Esophagus mucosa (tissue), 1 donor: ENCODE measurements at places on chromosomes 16 and 17. TPM values are rescaled to one million over a fixed set of nuclear protein-coding genes. Genes with fewer than 3 reads are reported as not detected.
A peak's percentile ranks its signal among the peaks of the same experiment; 100 is the strongest.

LDHD gene
- total RNA-seq = 9.2 TPM

DNAJA2 gene
- 44.6 TPM for total RNA-seq

FBXW10 gene
- 0.16 TPM for total RNA-seq

CEP295NL gene
- total RNA-seq = 1.7 TPM

GRCh38 chr17:75570772-75571171 lies 16.8 kb upstream of the MYO15B start:
- no peak for ATAC-seq

DNA sequence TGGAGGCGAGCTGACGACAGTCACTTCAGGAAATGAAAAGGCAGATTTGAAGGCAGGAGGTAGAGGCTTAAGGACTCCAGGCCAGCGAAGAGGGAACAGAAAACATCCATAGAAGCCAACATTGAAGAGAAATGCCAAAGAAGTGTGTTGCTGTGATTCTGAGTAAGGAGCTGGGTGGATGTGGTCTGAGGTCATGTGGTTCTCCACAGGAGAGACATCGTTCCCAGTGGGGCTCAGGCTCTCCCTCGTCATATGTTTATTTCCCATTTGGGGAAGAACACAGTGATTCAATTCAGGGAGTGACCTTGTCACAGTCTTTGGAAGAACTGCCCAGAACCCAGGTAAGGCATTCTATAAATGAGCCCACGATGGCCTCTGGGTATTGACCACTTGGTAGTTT lies 6.6 kb upstream of the PMP22 start:
- ATAC-seq = no peak

DNA sequence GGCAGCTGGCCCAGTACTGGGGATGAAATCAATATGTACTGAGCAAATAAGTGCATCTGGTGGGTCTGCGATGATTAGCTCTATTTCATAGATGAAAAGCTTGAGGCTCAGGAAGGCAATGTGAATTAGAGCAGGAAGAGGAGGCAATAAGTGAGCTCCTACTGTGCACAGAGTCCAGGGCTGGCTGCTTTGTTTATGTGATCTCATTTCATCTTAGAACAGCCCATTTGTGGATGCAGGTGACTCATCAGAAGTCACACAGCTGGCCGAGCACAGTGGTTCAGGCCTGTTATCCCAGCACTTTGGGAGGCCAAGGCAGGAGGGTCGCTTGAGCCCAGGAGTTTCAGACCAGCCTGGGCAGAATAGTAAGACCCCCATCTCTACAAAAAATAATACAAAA lies 7.1 kb downstream of the TMEM114 start:
- ATAC-seq = no peak

DNA sequence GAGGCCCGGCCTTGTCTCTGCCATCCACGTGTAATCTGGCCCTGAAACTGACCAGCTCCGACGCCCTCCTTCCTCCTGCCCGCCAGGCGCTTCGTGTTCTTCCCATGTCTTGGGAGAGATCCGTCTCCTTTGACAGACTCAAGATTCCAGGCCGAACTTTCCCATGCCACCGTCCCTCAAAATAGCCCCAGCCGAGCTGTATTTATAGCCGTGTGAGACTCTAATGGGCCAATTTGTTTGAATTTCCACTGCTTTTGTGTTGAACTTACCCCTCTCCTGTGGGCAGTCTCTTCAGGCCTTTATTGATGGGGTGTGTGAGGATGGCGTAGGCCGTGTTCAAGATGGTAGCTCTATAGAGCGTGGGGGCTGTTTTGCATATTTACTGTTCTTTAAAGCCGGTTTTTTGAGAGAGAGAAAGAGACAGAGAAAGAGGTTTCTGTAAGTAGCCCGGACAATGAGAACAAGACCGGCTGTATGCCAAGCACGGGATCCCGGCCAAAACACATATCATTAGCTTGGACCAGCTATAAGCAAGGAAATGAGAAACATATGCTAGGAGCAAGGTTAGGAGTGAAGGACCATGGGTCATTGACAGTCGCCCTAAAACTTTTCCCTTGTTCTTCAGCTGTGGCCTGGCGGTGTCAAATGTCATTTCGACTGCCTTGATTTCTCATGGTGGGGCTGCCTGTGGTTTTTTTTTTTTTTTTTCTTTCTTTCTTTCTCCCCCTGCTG lies 124.5 kb upstream of the ZFHX3 start:
- ATAC-seq = peak; percentile 26

DNA sequence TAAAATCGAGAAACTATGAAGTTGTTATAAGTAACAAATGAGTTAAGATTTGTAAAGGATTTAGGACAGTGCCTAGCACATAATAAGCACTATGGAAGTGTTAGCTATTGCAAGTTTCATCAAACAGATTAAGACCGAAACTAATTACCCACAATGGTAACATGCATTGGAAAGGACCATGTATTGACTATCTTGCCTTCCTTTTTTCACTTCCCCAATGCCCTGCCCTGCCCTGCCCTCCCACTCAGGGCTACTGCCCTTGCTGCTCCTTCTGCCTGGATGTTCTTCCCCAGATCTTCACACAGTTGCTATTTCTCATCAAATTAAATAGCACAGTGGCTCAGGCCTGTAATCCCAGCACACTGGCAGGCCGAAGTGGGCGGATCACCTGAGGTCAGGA lies 202.1 kb upstream of the PSMD7 start:
- no peak for ATAC-seq

- peak; percentile 67 for ATAC-seq
Observed at GRCh38 chr16:74926805-74927204, 58.1 kb downstream of the WDR59 start.

- ATAC-seq = no peak
Observed at GRCh38 chr17:44793885-44794842, 35.4 kb downstream of the ADAM11 start.

DNA sequence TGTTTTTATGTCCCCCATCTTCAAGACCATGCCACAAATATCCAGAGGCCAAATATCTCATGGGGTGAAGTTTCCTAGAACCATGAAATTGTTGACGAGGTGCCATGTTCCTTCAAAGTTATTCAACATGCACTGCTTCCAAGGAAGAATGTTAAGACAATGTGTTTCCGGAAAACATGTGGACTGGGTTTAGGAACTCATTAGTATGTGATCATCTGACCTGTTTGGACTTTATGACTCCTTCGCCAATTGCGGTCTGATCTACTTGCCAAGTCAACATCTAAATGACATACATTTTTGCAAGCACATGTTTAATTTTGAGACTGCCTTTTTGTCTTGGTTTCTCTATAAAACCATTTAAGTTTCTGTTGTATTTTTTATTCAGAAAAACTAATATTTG lies 234.8 kb downstream of the MAF start:
- no peak for ATAC-seq

- peak; percentile 26 for ATAC-seq
Observed at GRCh38 chr17:64107500-64108236, 22.3 kb downstream of the ERN1 start.

DNA sequence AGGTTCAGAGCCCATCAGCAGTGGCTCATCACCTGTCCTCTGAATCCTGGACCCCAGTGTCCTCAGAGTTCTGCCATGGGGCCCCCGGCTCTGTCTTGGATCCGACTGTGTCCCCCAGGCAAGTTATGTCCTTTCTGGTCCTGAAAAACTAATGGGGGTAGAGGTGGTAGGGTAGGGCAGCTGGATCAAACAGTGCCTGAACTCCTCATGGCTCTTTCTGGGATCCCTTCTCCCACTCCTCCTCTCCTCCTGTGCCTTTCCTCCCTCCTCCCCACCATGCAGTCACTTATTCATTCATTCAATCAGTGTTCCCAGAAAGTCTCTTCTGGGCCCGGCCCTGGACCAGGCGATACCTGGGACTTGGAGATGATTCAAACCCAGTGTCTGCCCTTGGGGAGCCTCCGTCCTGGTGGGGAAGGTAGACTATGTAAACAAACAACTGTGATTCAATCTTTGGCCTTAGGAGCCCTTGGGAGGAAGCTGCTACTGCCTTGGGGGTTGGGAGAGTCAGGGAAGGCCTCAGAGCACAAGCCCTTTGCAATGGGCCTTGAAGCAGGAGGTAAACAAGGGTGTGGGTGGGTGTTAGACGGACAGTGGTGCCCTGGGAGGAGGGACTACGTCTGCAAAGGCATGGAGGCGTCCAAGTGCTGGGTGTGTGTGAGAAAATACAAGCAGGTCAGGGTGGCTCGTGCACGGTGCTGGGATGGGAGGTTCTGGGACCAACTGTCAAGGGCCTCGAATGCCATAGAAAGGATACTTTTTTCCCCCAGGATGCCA lies 6.4 kb upstream of the FAM83G start:
- ATAC-seq = peak; percentile 80

- no peak for ATAC-seq
Observed at GRCh38 chr16:15636392-15636873, 6.5 kb downstream of the MARF1 start.

GRCh38 chr17:16314189-16314588 lies 39.1 kb downstream of the CENPV start:
- no peak for ATAC-seq

DNA sequence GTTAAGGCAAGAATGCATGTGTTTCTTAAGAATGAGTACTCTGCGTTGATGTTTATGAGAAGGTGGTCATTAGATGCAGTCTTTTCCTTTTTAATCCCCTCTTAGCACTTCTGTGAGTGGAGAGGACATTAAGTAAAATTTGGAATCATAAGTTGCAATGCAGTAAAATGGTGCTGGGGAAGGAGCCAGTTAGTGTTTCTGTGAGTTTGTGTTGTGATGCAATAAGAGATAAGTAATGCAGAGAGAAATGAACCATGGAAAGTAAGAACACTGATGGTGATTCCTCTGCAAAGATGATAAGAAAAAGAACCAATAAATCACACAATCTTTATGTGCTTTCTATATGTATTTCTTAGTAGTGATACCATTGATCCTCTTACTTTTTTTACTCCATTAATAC lies 20.0 kb downstream of the ABHD15 start:
- no peak for ATAC-seq

DNA sequence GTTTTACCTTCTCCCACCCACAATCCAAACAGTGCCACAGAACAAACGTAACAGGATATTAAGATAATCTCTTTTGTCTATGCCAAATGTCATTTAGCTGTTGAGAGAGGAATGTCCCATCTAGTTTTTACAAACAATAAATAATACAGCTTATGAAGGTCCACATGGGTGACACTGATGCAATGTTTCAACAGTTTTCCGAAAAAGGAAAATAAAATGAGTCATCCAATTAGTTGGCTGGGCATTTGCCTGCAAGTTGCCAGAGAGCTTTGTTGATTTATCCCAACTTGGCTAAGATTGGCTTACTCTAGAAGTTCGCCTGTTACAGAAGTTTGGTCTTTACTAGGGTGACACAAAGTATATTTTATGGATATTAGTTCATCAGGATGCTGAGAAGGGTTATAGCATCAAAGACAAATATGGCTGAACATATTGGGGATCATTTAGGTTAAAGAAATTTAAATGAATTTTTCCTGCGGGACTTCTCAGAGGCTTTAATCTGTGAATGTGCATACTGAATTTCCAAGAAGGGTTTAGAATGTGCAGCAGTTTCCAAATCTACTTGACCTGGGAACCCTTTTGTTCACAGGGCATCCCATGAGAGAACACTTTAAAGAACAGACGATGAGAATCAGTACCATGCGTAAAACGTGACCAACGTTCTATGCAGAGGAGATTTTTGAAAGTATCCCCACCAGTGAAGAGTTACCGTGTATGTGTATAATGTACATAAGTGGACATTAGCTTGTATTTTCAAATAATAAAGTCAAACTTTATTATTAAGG lies 73.1 kb downstream of the CDH13 start:
- peak; percentile 33 for ATAC-seq

DNA sequence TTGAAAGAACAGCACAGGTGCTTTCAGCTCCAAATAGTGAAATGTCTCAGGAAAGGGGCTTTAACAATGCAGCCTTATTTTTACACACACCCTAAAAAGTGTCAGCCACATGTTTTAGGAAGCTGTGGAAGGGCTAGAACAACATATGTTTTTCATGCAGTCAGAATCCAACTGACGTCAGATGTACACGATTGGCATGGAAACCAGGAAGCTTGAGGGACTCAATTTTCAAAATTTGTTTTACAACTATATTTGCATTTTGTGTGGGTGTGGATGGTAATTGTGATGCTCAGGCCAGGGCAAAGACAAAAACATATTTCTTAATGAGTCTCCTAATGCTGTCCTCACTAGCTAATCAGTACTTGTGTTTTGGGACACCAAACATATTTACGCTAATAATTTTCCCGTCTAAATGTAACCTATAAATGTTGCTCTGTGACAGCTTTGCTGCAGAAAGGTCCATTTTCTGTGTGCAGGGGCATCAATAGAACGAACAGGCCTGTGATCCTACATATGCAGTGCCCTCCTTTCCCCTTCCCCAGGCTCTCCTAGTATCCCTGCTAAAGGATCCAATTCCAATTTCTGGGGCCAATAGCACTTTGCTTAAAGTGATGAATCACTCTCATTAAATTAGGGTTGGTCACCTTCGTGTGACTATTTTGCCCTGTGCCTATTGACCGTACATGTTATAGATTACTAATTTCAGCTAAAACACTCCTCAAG lies 434.0 kb upstream of the CDH5 start:
- no peak for ATAC-seq

DNA sequence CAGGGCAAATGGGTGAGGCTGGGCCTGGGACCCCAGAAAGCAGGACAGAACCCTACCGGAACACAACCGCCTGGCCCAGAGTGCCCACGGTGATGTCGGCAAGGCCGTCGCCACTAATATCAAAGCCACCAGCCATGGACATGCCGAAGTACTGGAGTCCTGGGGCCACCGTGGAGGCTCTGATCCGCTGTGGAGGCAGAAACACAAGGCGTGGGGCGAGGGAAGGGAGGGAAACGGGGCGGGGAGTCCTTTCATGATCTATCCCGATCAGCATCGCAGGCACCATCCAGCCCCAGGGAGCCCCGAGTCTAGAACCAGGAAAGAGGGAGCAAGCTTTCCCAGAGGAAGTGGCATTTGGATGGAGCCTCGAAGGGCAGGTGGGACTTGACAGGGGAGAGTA lies 26.6 kb downstream of the HASPIN start:
- no peak for ATAC-seq

DNA sequence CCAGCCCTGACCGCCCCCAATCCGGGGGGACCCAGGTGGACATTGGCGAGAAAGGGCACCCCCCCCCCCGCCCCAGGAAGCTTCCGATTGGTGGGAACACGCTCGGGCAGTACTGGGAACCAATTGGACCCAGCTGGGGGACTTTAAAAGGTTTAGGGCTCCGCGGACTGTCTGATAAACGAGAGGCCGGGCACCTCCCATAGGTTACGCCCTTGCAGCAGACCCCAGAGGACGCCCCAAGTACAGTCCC lies 245 bp downstream of the TMEM256 start:
- no peak for ATAC-seq
